ENCODE measurements at places on chromosomes 1 and 21.

GRCh38 chr1:153403421-153404085 lies 12.7 kb upstream of the S100A8 start:
- no peak for DNase-seq

DNA sequence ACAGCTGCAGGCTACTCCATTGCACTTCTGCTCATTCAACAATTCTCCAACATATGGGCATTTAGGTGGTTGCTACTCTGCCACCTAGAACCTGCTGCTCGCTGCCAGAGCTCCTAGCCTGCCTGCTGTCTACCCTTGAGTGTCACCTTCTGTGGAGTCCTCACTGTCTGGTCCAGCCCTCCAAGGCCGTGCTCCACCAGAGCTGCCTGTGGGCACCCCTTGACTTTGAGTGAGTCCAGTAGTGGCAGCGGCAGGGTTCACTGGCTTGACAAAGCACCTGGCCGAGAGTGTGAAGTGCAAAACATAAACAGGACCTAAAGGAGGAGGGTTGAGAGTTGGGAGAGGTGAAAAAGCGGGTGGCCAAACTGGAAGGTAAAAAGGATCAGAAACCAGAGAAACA lies 120.3 kb upstream of the DNAH14 start:
- DNase-seq = no peak

DNA sequence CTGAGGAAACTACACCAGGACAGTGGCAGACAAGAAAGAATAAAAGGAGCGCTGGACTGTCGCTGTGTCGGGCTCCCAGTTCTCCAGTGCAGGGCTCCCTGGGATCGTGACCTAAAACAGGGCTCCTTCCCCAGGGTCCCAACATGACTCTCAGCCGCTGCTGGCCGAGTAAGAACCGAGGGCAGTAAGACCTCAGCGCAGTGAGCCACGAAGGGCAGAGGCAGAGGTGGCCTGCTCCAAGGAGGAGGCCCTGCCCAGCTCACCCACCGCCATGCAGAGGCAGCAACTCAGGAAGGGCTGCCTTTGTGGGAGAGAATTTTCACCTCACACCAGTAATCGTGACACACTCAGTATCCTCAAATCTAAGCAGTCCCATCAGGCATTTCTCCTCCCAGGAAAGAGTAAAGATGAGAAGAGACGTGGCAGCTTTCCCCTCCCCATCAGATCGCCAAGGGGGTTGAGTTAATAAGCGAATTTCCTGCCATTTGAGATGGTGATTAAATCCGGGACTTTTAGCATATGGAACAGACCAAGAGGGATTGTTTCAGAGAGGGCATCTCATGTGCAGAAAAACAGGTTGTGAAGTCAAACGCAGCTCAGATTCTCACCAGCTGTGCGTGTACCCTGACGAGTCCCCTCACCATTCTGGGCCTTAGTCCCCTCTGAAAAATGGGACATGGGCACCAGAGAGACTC lies 19.8 kb upstream of the ARTN start:
- DNase-seq = no peak

- DNase-seq = no peak
Observed at GRCh38 chr1:41671116-41671755, 186.8 kb upstream of the EDN2 start.

DNA sequence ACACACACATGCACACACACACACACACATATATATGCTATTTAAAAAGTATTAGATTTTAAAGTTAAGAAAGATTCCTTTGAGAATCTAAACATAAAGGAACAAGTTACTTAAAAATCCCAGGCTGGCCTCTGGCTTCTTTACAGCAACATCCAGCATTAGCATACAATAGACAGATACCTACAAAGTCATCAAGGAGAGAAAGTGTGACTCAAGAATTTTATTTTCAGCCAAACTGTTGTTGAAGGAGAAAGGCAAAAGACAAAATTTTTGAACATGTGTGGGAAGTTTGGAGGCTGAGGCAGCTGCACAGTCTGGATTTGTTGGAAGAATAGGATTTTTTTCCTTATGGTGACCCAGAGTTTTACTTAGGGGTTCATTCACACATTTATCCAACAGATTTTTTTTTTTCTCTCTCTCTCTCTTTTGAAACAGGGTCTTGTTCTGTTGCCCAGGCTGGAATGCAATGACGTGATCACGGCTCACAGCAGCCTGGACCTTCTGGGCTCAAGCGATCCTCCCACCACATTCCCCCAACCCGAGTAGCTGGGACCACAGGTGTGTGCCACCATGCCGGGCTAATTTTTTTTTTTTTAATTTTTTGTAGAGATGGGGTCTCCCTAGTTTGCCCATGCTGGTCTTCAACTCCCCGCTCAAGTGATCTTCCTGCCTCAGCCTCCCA lies 24.0 kb upstream of the SPOCD1 start:
- DNase-seq = no peak

DNA sequence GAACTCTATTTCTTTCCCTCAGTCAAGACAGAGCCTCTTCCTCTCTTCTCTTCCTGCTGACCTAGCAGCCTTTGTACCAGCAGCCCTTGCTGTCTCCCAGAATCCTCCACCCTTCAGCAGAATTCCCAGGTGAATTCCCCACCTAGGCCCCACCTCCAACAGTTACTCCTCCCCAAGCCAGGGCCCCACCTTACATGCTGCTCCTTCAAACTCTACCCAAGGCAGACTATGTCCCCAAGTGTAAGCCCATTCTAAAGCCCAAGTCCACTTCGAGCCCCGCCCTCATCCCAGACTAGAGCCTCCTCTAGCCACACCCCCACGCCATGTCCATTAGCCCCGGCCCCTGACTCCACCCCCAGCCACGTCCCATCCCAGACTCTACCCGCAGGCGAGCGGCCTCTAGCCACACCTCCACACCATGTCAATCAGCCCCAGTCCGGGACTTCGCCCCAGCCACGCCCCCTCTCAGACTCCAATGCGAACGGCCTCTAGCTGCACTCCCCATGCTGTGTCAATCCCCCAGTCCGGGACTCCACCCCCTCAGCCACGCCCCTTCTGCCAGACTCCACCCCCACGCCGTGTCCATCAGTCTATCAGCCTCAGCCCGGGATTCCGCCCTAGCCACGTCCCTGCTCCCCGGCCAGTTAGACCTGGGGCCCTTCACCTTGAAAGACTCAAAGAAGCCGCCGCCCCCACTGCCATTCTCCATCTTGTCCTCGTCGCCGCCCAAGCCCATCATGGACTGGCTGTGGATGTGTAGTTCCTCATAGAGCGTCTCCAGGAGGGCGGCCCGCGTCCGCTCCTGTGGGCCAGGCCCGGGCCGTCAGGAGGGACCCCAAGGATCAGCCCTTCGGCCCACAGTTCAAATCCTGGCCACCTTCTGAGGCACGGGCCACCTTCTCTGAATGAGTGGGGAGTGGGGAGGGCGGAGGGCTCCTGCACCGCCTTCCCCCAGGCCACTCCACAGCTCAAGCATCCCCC lies 61.3 kb downstream of the RAP1GAP start:
- DNase-seq = no peak

DNA sequence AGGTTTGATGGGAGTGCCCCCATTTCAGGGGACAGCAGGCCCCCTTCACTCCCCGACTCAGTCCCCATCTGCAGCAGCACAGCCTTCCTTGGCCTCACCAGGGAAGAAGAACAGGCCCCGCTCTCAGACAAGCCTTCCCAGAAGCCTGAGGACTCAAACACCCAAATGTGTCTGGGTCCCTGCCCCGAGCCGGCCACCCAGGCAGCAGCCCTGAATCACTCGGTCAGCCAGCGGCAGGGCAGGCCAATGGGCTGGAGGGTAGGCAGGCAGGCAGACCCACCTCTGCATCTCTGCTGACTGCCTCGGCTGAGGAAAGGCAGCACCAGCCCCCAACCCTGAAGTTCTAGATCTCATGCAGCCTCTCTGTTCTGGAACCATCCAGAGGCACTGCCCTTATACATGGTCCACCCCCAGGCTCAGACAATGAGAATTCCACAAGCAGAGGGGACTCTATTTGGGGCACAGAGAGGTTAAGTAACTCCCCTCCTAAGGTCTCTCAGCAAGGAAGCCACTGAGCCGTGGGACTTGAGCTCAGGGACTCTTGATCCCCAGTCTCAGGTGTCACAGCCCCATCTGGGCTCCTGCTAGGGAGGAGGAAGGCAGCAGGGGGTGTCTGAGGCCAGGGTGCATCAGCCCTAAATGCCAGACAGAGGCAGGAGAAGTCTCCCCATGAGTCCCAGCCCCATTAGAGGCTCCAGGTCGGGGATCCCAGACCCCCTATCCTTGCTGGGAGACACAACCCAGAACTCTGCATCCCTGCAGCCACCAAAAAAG lies 33.2 kb upstream of the RUNX3 start:
- no peak for DNase-seq

DNA sequence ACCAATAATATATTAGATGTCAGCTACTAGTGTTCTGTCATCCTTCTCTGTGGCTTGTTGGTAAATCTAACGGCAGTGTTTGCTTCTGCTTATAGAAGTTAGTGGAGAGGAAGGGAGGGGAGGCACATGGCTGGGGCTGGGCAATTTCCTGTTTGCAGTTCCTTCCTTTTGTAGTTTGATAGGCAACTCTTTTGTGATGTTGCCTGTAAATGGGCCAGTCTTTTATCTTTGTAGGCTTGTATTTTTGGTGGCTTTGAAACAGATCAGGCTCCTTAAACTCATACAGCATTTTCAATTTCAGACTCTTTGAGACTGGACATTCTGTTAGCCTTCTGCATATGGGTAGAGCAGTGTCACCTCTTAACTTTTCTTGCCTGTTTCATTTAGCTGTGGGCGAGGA lies 48.1 kb downstream of the CDC14A start:
- DNase-seq = no peak

Data from hippocampal formation (tissue), 2 donors.